NCI-H524 treated with DMSO at 0.1 percent for 48 hours (cell line): ENCODE measurements at places on chromosomes 11 and 22.

GRCh38 chr11:83087035-83087434 is 15.3 kb upstream of the RAB30 start:
- no peak for DNase-seq

DNA sequence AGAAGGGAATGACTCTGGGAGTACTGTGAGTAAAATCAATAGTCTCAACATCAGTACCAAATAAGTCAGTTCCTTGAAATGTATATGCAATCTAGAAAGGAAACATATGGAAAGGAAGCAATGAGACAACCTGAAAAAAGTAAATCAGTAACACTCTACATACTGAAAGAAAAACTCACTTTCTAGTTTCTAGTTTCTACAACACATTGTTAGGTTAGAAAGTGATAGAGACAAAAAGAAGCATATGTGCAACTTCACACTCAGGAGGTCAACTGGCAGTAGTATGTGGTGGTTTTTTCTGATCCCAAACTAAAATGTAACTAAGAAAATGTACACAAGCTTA is 156.5 kb upstream of the SOX6 start:
- DNase-seq = no peak

GRCh38 chr11:113193016-113193415 is 121.4 kb upstream of the TTC12 start:
- DNase-seq = no peak

GRCh38 chr22:29043906-29044575 is 17.6 kb downstream of the C22orf31 start:
- no peak for DNase-seq
